ENCODE measurements at places on chromosomes 5 and 9. TPM values are rescaled to one million over a fixed set of nuclear protein-coding genes. Genes with fewer than 3 reads are reported as not detected.

GRCh38 chr5:177509381-177509951 is at the start of gene DOK3:
DOK3 (minus strand) TSS chr5:177509826; CDS start chr5:177509540, 286 bp downstream.
- DNase-seq, result peak; percentile 82

The C5orf58 gene
- not detected for total RNA-seq

DNA sequence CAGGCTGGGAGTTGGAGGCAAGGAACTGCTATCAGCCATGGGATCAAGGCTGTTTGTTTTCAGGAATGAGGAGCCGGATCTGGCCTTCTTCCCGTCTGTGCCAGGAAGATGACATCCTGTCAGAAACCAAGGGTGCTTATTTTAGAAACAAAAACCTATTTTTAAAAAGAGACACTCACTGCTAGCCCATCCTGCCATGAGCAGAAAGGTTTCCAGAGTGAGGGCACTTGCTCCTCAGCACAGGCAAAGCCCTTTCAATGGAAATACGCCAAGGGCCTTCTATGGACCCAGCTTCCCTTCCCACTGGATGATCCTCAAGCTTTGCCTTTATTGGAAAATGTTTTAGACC is 132.6 kb upstream of the FSTL4 start:
- no peak for DNase-seq

- no peak for DNase-seq
Observed at GRCh38 chr9:16867576-16868311, 2.7 kb downstream of the BNC2 start.

The EPB41L4B gene
- total RNA-seq, result 12.1 TPM

The RAB14 gene
- 101 TPM for total RNA-seq

DNA sequence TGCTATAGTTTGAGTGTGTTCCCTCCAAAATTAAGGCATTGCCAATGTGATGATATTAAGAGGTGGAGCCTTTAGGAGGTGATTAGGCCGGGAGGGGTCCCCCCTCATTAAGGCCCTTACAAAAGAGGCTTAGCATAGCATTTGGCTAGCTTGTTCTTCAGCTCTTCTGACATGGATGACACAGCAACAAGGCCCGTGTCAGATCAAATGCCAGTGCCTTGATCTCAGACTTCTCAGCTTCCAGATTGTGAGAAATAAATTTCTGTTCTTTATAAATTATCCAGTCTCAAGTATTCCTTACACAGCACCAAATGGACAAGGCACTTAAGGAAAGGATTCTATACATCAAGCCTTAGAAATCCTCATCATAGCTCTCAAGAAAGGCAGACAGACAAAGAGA is 31.8 kb downstream of the SLC38A9 start:
- DNase-seq, result no peak

GRCh38 chr5:52788505-52788821 is 747 bp downstream of the ITGA1 start:
- DNase-seq, result no peak

- no peak for DNase-seq
Observed at GRCh38 chr5:158736150-158736870, 363.4 kb downstream of the EBF1 start.

The SAP30L gene
- total RNA-seq, result 43.2 TPM

DNA sequence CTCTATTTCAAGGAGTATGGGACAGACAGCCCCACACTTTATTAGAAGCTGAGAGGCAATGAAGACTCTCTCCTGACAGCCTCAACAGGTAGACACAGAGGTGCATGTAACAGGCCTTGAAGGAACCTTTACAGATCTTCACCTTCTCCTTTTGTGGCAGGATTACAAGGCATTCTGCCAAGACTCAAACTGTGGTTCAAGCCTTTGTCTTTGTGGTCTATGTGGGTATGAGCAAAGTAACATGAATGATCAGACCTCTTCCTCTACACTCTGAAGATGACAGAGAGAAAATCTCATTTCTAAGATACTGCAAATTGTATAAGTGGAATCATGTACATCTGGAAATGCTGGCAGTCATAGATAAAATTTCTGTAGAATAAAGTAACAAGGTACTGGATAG is 346.9 kb downstream of the CDH9 start:
- no peak for DNase-seq

DNA sequence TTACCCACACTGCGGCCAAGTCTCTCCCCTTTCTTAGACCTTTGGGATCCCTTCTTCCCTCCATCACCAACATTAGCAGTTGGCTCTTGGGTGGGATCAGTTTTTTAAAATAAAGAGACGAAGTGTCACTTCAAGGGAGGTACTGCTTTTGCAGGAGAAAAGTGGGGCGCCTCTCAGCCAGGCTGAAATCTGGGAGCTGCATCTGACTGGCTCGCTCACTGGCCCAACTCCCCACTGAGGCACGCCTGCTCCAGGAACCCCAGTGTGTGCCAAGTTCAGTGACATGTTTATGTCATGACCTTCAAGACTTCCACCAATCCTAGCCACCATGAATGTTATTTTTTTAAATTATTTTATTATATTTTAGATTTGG is 130.5 kb downstream of the MVB12B start:
- DNase-seq, result no peak

DNA sequence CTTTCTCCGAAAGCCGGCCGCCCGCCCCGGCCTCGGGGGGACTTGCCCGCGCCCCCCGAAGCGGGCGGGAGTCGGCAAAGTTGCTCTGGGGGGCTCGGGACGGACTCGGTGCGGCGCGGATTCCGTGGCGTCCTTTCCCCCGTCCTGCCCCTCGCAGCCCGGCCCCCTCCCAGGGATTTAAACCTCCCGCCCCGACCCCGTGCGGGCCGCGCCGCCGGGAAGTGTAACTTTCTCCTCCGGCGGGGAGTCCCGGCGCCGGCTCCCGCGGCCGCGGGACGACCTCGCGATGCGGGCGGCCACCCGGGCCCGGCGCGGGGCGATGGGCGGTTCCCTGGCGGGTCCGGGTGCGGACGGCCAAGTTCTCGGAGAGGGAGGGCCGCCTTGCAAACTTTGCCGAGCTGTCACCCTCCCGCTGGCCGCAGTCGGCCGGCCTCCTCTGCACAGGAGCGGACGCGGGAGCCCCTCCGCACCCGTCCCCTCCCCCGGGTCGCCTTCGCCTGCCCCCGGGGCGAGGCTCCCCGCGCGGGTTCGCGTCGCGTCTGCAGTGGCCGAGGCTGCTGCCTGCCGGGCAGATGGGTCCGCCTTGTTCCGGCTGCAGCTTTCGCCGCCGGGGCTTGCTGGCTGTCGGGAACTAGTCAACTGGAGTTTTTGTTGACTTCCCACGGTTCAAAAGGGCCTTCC is 732 bp downstream of the PBX3 start:
- DNase-seq, result peak; percentile 73

GRCh38 chr9:74556685-74557084 is 59.5 kb downstream of the RORB start:
- DNase-seq, result no peak

The SVEP1 gene
- 55.9 TPM for total RNA-seq

- no peak for DNase-seq
Observed at GRCh38 chr5:33312571-33313549, 127.9 kb upstream of the TARS1 start.

- DNase-seq, result no peak
Observed at GRCh38 chr5:10702040-10702629, 58.9 kb downstream of the DAP start.

GRCh38 chr5:80215523-80215922 is 40.3 kb downstream of the SERINC5 start:
- DNase-seq, result no peak

DNA sequence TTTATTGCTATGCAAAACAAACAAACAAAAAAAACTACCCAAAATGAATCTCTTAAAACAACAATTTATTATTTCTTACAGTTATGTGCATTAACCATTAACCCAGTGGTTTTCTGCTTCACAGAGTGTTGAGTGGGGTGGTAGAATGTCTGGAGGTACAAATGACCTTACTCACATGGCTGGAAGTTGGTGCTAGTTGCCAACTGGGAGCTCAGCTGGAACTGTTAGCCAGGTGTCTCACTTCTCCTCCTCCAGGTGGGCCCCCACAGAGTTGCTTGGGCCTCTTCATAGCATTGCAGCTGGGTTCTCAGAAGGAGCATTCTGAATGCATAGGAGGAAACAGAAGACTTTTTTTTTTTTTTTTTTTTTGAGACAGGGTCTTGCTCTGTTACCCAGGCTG is 10.5 kb upstream of the B4GALT1 start:
- DNase-seq, result no peak

GRCh38 chr5:155303120-155303519 is 289.6 kb downstream of the KIF4B start:
- DNase-seq, result no peak

DNA sequence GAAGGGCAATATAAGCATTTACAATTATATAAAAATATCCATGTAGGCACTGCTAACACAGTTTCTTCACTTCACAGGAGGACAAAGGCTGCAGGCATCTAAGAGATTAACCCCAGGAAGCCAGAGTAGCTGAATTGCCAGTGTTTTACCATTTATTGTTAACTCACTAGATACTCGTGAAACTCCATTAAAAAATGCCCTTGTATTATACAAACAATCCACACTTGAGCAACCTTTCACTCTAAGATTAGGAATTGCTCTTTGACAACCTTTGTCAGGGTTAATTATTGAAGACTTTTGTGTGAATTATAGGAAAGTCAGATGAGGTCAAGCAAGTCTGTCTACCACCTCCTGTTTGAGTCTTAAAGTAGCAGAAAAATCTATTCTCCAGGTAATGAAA is 317.8 kb downstream of the ADGRV1 start:
- DNase-seq, result no peak

Measured in lower lobe of right lung (tissue), 2 donors.